GM23338 (cell line): ENCODE measurements at places on chromosomes 7 and 10. TPM values are rescaled to one million over a fixed set of nuclear protein-coding genes. Genes with fewer than 3 reads are reported as not detected.

Gene PILRA
- polyA plus RNA-seq = 5.3 and 5.9 TPM in 2 replicates

Gene NEURL1
- 0.71 and 0.82 TPM in 2 replicates for polyA plus RNA-seq

Gene STK31
- 0.14 and 0.55 TPM in 2 replicates for polyA plus RNA-seq

Gene ATP6V1F
- polyA plus RNA-seq = 271 and 294 TPM in 2 replicates

Gene AKR1E2
- 2.2 and 3.4 TPM in 2 replicates for polyA plus RNA-seq

Gene GPR158
- 0.07 and 0.13 TPM in 2 replicates for polyA plus RNA-seq

Gene FBH1
- polyA plus RNA-seq = 62.5 and 68.0 TPM in 2 replicates

Gene OPALIN
- not detected in 2 replicates for polyA plus RNA-seq

Gene GPR15LG
- not detected in 2 replicates for polyA plus RNA-seq

Gene SFTPA1
- polyA plus RNA-seq = not detected in 2 replicates

Gene ITGA8
- polyA plus RNA-seq = not detected in 2 replicates

Gene FAM237B
- polyA plus RNA-seq = 0.13 TPM in 1 of 2 replicates, not detected in the other

Gene C10orf62
- not detected in 2 replicates for polyA plus RNA-seq

Gene NCF1
- polyA plus RNA-seq = 1.4 and 3.1 TPM in 2 replicates
